ENCODE measurements at places on chromosomes 11 and 22.

- no peak for DNase-seq
Measured at GRCh38 chr11:1153951-1154493, 3.7 kb upstream of the MUC5AC start.

DNA sequence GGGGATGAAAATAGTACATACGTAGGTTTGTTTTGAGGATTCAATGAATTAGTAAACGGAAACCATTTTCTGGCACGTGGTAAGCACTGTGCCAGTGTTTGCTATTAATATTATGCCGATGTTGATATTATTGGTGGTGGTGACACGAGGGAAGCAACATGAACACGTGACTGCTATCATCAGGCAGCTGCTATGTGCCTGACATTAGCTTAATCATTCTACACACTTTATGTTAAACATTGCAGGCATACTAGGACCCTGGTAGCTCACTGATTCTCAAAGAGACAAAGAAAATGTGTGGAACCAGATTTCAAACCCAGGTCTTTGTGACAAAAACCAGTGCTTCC, 656 bp downstream of the SRRD start:
- no peak for DNase-seq

DNA sequence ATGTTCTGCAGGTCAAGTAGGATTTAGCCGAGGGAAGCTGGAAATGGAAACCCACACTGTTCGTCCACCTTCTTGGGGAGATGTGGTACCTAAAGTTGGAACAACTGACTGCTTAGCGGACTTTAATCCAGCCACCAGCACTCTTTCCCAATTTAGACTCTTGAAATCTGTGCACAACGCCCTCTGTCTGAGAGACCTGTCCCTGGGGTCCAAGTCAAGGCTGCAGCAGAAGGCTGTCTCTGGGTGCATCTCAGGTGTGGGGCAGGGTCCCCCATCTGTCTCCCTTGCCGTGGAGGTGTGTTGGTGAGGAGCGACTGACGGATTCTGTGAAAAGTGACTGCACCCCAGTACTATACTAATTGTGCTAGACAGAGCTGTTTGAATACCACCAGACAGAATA, 168.2 kb upstream of the CADM1 start:
- DNase-seq: no peak

- DNase-seq: no peak
Measured at GRCh38 chr11:8717544-8717875, 34.9 kb downstream of the RPL27A start.

DNA sequence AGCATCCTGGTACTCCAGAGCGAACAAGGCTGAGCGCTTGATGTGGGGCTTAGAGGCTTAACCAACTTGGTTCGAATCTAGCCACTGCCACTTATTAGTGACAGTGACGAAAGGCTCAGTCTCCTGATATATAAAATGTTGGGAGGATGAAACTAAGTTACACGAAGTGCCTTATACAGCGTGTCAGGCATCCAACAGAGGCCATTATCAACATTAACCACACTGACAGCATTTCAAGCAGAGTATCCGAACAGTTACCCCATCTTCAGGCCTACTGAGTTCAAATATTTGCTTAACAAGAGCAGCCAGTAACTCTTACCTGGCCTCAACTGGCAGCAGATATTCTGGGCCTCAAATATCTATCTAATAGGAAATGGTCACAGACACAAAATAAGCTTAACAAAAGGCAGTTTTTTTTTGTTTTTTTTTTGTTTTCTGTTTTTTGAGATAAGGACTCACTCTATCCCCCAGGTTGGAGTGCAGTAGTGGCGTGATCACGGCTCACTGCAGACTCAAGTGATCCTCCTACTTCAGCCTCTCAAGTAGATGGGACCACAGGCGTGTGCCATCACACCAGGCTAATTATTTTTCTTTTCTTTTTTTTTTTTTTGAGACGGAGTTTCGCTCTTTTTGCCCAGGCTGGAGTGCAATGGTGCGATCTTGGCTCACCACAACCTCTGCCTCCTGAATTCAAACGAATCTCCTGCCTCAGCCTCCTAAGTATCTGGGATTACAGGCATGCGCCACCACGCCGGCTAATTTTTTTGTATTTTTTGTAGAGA, 2.9 kb downstream of the SERPIND1 start:
- DNase-seq: no peak

DNA sequence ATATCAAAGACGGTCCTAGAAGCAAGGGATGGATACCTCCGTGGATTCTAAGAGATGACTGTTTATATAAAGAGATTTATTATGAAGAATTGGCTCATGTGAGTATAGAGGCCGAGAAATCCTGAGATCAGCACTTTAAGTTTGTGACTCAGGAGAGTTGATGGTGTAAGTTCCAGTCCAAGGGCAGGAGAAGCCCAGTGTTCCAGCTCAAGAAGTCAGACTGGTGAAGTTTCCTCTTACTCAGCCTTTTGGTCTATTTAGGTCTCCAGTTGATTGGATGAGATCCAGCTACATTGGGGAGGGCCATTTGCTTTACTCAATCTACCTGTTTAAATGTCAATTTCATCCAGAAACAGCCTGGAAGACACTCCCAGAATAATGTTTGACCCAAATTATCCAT, 45.1 kb downstream of the TSPAN18 start:
- DNase-seq: no peak

DNA sequence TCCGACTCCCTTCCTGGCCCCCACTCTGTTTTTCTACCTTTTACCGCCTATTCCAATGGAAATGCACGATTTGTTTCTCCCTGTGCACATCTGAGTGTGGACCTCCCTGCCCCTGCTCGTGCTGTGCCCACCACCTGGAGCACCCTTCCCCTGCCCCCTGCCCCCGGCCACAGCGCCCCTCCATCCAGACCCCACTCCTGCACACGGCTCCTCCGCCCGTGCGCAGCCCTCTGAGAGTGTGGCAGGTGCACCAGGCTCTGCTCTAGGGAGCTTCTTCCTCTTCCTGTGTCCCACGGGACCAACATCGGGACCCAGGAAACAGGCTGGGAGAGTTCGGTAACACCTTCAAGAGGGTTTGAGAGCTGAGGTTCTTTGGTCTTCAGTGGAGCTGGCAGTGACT, 62.9 kb downstream of the LRP5 start:
- DNase-seq: no peak

- no peak for DNase-seq
Measured at GRCh38 chr11:123203934-123204333, 8.9 kb upstream of the CLMP start.

GRCh38 chr11:125807909-125808308, 20.0 kb downstream of the PATE3 start:
- no peak for DNase-seq

DNA sequence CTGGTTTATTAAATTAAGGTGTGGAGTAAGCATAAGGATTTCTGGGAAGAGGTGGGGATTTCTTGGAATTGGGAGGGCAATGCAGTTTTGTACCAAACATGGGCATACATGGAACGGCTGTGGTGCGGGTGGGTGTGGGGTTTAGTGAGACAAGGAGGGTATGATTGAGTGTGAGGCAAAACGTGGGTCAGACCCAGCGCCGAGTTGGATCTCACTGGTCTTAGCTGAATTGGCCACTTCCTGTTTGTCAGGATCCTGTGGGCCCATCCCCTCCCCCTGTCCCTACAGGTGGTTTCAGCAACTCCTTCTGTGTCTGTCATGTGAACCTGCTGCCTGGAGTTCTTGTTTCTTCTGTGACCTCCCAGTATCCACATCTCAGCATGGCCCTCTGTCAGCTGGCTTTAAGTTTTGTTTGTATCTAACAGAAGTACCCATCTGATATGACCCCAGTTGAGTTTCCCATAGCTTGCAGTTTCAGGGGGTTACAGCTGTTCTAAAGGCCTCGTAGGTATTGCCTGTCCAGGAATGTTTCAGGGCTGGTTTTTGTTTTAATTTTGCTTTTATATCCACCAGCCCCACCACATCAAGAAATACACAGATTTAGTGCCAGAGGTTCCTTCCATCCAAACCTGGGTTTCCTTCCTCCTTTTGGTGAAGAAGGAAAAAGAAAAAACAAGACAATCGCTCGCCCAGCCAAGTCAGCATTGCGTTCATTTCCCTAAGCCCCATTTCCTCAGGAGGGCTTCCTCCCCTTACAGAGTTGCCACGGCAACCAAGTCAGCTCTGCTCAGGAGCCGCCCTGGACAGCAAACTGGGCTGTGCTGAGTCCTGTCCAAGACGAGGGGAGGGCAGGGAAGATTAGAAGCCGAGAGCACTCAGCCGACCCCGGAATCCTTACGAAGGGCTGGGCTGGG, 6.0 kb downstream of the APOL1 start:
- DNase-seq: peak; percentile 67

DNA sequence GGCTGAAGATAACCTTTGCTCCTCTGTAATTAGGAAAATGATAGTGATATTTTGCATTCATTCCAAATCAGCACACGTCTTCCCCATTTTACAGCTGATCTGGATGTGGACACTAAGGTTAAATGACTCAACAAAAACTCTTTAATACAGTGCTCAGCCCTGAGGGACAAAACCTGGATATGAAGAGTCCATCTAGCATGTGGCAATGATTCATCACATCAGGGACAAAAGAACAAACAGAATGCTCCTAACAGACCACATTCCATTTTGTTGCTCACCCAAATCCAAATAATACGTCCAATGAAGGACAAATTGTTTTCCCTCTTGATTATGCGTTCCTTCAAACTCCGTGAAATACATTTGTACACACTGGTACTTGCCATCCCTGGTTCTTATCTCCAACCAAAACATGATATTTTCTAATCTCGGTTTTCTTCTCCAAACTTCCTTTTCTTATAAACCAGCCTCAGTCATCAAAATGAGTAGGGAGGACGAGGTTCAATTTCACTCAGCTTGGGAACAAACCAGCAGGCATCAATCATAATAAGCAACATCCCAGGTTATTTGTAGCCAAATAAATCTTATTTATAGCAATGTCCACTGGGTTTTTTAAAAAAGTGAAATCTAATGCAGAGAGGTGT, 53.7 kb upstream of the MTMR2 start:
- no peak for DNase-seq

- DNase-seq: no peak
Measured at GRCh38 chr11:17934194-17934593, 78.7 kb downstream of the SERGEF start.

- peak; percentile 12 for DNase-seq
Measured at GRCh38 chr11:2770761-2771301, 71.0 kb upstream of the KCNQ1OT1 start.

All from activated T-cell treated with anti-CD3 and anti-CD28 coated beads, Interleukin-2, amount 50 U/mL, for 48 hours (primary cell).